NCI-H1930 (cell line): ENCODE measurements at places on chromosomes 1 and 21.

DNA sequence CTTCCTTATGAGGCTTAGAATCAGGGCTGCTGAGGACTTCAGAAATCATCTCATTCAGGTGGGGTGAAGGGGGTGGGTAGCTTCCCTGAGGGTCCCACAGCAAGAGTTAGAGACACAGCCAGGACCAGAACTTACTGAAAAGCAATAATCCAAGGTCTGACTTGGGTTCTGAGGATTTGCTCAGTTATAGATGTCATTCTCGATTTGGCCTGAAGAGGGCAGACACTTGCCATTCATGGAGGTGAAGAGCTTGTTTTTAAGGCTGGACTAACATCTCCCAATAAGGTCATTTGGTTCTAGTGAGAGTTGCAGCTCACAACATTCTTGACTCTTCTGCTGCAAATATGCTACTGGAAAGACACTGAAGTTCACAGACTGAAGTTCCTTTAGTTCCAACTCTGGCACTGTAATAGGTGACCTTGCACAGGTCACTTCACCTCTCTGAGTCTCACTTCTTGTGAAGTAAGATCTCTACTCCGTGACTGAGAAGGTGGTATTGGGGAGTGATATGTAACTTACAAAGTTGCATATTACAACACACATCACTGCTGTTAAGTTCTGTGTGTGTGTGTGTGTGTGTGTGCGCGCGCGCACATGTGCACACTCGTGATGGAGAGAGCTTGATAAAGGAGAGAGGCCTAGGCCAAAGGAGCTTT, 69.8 kb upstream of the DIRAS3 start:
- no peak for DNase-seq

DNA sequence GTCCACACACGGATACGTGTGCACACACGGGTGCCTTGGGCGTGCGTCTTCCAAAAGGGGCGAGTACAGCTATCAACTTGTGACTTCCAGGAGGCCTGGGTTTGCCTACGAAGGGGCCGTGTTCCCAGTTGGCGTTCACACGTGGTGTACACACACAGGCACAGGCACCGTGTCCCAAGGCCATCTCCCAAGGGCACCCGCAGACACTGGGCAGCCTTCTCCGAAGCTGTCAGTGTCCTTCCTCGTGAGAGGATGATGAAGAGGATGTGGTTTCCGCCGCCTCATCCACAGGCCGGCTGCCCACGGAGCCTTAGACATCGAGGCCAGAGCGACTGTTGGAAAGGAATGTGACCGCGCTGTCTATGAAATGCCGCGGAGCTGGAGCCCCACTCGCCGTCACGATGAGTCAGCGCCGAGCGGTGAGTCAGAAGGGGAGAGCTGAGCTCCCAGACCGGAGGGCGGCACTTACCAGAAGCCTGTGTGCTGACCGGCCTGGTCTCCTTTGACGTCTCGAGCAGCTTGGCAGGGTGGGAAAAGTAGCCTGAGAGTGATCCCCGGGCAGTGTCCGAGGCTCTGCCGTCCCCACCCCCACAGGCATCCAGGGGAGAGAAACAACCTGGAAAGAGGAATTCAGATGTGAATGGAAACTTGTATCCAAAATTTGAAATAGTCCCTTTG, 141.4 kb upstream of the ARHGEF16 start:
- no peak for DNase-seq

GRCh38 chr1:24558455-24558854, 2.6 kb downstream of the NCMAP start:
- no peak for DNase-seq

GRCh38 chr1:213335084-213335483, 284.0 kb downstream of the RPS6KC1 start:
- DNase-seq, result no peak

GRCh38 chr1:9406111-9406510, 113.4 kb downstream of the SPSB1 start:
- DNase-seq, result no peak

GRCh38 chr1:149879556-149879955, 19.8 kb upstream of the BOLA1 start:
- no peak for DNase-seq

- no peak for DNase-seq
Observed at GRCh38 chr1:115067161-115067859, 22.0 kb downstream of the TSPAN2 start.

- no peak for DNase-seq
Observed at GRCh38 chr1:214397497-214397896, 116.5 kb downstream of the SMYD2 start.

DNA sequence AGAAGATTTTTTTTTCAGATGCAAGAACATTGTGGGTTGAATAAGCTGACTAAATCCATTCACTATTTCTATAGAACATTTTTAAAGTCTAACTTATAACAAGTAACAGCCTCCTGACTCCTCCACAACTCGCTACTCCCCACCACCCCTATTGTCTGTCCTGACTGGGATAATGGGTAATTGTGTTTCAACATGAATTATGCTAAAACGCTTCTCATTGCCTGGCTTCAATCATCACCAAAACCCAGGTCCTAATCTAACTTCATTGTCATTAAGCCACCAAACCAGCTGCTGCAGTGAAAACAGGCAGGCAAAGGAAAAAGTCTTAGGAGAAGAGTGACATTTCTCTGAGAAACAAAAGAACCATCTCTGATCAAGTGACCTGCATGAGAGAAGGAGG, 30.0 kb downstream of the TNR start:
- no peak for DNase-seq

DNA sequence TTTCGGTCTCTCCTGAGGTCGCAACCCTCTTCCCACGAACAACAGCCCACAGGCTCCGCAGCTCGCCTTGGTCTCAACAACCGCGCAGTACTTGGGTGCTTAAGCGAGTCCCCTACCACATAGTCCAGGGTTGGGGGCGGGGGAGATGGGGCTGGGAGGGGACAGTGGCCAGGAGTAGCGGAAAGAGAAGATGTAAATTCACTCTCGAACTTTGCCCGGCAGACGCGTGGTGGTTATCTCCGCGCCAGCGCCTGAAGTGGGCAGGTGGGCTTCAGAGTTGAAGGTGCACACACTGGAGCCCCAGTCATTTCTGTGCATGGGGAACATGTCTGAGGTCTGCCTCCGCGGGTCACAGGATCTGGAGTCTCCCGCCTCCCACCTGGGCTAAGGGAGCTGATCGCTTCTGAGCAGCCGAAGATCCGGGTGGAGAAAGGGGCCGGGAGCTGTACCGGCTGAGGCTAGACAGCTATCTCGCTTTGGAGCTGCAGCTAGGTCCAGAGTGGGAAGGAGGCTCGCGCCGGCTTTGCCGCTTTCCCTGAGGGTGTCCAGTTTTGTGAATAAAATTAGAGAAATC, 4.3 kb upstream of the FOXD2 start:
- DNase-seq, result no peak

GRCh38 chr1:115337633-115338456, at the start of gene NGF:
TSS of gene NGF (minus strand) at chr1:115338249. CDS start at chr1:115286795, 51,454 bp downstream.
- DNase-seq, result peak; percentile 54

DNA sequence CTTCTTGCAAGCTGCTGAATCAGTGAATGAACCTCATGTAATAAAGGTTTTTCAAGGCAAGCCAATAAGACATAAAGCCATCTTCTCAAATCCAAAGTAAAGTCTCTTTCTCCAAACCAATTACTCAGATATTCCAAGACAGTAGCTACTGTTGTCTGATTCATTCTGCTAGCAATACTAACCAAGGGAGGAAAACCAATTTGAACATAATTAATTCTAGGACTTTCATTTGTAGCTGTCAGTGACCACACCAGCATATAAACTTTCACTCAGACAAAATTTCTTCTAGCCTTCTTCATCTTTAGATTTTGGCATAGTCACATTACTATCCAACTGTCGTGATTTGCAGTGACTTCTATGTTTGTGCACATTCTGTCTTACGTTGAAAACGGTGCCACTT, 10.5 kb upstream of the INTS3 start:
- no peak for DNase-seq

- DNase-seq, result no peak
Observed at GRCh38 chr21:37793660-37794059, 122.6 kb downstream of the KCNJ6 start.

- DNase-seq, result no peak
Observed at GRCh38 chr1:218459450-218459849, 114.3 kb downstream of the TGFB2 start.

GRCh38 chr1:158104891-158105290, 75.8 kb upstream of the CD1D start:
- no peak for DNase-seq
